ENCODE measurements at places on chromosomes 12 and 14.
A peak's percentile ranks its signal among the peaks of the same experiment; 100 is the strongest.

DNA sequence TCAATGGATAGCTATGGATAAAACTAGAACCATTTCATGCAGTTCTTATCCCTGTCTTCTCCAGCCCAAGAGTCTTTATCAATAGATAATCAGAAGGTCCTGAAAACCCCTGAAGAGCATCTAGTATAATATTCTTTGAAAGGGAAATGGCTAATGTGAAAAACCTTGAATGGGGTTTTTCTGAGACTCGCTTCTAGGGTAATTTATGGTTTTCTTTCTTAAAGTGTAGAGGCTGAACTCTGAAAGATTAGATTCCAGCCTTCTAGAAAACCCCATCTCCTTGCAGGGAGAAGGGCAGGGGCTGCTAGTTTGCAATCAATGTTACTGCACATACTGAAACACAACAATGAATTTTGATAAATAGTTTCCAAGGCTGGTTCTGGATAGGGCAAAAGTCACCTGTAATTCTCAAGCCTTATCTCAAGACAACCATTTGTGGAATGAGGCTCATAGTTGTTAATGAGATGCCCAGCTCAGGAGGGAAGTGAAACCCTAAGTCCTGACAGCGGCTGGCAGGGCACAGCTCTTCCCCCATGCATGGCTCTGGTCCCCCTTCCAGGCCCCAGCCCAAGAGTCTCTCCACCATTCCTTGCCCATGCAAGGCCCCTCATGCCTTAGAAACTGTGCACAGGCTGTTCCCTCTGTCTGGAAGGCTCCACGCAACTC lies 33.7 kb upstream of the PYGL start:
- DNase-seq, result no peak

DNA sequence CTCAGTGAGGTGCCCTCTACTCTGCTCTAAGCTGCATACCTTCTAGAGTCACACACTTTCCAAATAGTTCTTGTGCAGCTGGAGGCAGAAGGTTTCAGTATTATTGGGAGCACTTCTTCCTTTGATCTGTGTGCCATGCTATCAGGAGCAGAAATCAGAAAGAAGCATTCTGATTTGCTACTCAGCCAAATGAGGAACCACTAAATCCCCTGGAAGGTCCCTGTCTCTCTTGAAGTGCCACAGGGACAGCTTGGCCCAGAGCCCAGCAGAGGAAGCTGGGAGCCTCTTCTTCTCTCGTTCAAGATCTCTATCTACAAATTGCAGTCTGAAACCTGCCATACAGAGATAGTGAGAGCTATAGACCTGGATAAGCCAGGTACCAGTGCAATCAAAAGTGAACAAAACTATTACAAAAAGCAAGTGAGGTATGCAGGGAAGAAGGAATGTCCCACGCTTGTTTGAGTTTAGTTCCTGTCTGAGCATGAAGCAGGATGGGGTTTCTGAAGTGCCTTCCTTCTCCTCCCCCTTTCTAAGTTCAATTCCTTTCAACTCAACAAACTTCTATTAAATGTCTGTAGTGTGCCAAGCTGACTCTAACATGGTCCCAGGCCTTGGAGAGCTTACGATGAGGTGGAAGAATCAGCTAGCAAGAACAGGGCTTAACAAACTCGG lies 100.9 kb upstream of the PARP11 start:
- peak; percentile 35 for DNase-seq

DNA sequence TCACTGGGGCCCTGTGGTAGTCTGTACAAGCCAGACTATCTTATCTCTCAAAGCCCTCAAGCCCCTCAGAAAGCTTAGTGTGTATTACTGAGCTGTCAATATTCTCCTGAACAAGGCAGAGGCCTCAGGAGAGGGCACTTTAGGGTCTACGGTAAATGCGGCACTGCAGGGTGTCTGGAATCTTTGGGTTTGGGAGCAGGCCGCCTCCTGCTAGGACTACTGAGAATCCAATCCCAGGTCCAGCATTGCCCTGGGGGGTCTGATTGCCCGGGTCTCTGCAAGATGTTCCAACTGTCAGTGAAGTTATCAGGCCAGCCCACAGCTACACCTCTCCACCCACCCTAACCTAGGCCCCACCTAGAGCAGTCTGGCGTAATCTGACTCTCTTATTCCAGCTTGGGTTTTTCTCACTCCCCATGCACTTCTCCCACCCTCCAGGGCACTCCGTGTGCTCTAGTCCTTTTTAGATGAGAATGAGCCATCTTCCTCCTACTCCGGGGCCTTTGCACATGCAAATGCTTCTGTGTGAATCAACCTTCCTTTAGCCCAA lies 4.3 kb upstream of the ZFP36L1 start:
- no peak for DNase-seq

GRCh38 chr12:48997719-48998496 lies 1.3 kb downstream of the DDN start:
- no peak for DNase-seq

DNA sequence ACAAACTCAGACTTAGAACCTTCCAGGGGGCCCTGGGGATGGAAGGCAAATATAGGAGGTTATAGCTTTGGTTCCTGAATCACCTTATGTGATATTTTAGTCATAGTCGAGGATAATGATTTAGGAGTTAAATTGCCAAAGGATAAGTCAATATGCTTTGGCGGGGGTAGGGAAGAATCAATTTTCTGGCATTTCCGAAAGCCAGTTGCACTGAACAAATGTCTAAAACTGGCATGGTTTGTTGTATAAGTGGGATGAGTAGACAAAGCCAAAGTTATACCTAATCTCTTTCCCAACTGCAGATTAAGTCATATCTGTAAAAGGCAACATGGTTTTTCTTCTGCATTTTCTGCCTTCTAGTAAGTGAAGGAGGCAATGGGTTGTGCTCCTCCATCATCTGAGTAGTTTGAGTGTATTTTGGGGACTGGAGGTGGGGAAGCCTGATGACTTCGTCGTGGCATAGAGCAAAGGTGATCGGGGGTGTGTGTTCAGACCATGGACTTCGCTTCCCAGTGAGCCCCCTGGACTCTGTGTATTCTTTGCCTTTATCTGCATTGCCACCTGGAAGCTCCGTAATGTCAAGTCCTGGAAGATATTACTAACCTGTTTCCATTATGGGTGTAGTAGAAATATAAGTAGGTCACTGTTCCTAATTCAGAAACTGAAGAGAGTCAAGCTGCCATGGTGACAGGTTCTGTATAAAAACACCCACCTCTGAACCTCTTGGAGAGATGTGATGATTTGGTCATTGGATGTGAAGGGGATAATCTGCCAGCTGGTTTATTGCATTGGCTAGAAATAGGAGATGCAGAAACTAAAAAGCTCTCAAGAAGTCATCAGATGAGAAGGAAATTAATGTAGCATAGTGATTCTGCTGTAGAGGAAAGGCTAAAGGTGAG lies 24.5 kb downstream of the PPFIBP1 start:
- no peak for DNase-seq

GRCh38 chr12:85363382-85364190 lies 83.6 kb downstream of the ALX1 start:
- peak; percentile 14 for DNase-seq

DNA sequence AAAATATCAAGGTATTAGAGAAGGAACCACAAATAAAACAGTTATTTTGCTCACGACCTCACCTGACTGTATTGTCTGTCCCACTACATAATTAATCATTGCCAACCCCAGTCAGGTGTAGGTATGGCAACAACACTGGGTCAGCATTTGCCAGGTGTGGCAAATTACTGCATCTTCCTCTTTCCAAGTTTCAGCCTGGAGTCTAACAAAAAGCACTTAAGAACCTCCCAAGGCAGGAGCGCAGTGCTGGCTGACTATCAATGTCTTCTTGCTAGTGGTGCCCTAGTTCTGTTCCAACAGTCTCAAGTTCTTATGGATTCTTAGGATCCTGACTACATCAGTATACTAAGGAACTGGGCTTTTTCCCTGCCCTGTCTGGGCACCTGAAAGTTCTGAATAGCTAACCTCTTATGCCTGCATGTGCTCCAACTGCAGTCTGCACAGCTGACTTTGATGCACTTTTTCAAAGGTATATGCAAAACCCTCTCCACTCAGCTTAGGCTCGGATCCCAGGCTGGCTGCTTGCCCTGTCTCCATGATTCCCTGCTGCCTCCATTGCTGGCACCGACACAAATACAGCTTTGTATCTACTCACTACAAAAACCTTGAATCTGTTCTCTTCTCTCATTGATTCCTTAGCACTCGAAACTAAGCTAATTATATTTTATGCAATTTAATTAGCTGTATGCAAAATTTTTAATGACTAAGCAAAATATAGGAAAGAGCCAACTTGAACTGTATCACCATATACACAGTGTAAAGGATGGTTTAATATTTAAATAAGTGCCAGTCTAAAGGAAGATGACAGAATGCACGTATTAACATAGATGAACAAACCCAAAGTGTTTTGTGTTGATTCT lies 113.3 kb downstream of the PRKD1 start:
- peak; percentile 80 for DNase-seq
